ENCODE measurements at places on chromosomes 5 and 9.

- DNase-seq: no peak
These were observed 622 bp upstream of the ISL1 start for GRCh38 chr5:51382521-51383130.

- no peak for DNase-seq
These were observed 9.7 kb downstream of the FGFR4 start for GRCh38 chr5:177096162-177097015.

- no peak for DNase-seq
These were observed 98.3 kb downstream of the SUSD1 start for GRCh38 chr9:112076814-112077213.

DNA sequence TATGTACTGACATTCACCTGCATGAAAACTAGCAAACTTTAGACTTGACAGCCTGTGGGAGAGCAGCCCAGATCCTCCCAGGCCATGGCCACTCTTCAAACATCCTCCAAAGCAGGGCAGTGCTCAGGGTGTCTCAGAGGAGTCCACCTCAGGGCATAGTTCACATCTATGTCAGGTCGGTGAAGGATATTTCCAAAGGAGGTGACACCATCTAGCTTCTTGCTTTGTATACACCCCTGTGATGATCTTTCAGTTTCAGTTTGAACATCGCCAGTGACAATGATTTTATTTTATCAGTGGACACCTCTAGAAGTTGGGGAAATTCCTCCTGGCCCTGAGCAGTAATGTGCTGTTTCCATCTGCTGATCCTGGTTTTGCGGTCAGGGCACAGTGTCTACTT lies 20.1 kb downstream of the CDK20 start:
- DNase-seq: no peak

GRCh38 chr9:25733336-25733982 lies 55.2 kb upstream of the TUSC1 start:
- DNase-seq: no peak

DNA sequence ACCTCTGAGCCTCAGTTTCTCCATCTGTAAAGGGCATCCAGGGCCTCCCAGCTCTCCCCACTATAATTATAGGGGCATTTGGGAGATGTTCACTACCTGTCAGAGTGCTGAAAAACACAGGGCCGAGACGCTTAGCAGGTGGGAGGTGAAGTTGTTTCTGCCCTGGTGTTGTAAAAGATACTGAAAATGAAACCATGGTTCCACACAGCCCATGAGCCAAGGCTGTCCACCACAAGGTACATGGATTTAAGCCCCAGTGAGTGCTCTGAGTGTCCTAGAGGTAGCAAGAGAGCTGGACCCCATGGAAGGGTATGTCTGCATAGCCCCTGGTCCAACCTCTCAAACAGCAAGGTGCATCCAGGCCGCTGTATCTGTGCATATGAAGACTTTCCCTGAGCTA lies 137.5 kb downstream of the C5orf15 start:
- DNase-seq: no peak

- DNase-seq: no peak
These were observed 91.4 kb upstream of the PHYKPL start for GRCh38 chr5:178323961-178324360.

GRCh38 chr9:125650271-125650737 lies 56.7 kb downstream of the MAPKAP1 start:
- no peak for DNase-seq

GRCh38 chr9:94761481-94761880 lies 35.0 kb downstream of the AOPEP start:
- no peak for DNase-seq

- no peak for DNase-seq
These were observed 77.4 kb downstream of the ATPSCKMT start for GRCh38 chr5:10172247-10172646.

GRCh38 chr9:113720495-113720894 lies 155.6 kb upstream of the ZNF618 start:
- no peak for DNase-seq

DNA sequence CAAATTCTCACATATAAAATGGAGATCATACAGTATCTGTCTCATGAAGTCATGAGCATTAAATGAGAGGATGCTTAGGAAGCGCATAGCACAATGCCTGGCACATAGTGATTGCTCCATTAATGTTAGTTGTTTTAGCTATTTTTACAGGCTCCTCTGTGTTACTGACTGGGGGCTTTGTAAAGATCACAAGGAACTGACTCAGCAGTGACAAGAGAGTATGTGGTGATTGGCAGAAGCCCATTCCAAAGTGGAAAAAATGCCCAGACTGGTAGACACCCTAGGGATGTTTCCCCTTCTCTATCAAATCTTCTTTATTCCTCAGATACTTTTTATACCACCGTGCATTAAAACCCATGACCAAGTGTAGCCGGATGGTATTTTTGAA lies 33.5 kb downstream of the ABLIM3 start:
- DNase-seq: no peak

DNA sequence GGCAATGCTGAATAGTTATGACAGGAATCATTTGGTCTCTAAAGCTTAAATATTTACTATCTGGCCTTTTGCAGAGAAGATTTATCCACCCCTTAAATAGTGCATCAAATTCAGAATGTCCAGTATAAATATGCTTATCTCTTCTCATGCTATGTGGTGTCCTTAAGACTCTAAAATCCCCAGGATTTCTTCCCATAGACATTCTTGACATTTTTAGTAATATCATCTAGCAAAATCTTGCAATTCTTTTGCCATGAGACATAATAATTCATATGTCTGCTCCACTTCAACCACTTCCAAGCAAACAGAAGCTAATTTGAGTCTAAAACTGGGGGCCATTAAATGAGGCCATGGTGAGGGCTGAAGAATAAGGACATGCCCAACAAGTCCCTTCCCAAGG lies 1923.4 kb upstream of the CDH9 start:
- DNase-seq: no peak

- no peak for DNase-seq
These were observed 17.4 kb upstream of the RARS1 start for GRCh38 chr5:168468836-168469235.

GRCh38 chr9:138020120-138020794 lies 142.7 kb downstream of the CACNA1B start:
- no peak for DNase-seq

DNA sequence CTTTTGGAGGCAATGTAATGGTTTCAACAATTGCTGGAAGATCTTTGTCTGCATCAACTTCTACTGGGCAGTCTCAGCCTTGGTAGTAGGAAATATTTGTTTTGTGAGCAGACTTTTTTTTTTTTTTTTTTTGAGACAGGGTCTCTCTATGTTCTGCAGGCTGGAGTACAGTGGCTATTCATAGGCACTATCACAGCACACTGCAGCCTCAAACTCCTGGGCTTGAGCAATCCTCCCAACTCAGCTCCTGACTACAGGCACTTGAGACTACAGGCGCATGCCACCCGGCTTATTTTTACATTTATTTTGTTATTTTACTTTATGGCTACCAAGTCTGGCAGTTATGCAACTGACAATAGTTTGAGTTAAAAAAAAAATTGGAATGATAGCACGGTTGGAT lies 187.3 kb downstream of the SNX18 start:
- DNase-seq: no peak

- no peak for DNase-seq
These were observed 122.0 kb downstream of the GALNT10 start for GRCh38 chr5:154312576-154312975.

- DNase-seq: no peak
These were observed 199.4 kb downstream of the AUH start for GRCh38 chr9:91162311-91162710.

DNA sequence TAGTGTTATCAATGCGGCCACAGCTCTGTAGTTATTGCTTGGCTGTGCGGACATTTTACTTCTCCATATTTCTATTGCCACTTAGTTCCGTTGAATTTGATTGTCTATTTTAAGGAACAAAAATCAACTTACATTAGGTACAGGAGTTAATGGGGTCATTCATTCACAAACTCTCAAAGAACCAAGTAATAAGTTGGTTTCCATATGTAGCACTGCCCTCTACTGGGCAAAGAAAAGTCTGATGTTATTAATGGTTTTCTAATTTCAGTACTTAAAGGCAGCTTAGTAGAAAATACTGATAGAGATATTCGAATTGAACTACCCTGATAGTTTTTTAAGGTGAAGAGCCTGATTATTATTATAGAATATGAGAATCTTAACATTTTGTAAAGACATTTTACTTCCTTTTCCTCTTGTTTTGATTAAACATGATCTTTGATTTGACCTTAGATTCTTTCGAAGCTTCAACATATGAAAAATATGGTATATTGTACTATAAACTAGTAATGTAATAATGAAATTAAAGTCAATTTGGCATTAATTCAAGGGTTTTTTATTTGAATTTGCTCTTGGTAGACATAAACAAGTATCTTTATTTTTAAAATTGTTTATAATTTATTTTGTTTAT lies 119.5 kb upstream of the CTNND2 start:
- DNase-seq: no peak

- DNase-seq: no peak
These were observed 851 bp downstream of the NACC2 start for GRCh38 chr9:136093995-136094881.

DNA sequence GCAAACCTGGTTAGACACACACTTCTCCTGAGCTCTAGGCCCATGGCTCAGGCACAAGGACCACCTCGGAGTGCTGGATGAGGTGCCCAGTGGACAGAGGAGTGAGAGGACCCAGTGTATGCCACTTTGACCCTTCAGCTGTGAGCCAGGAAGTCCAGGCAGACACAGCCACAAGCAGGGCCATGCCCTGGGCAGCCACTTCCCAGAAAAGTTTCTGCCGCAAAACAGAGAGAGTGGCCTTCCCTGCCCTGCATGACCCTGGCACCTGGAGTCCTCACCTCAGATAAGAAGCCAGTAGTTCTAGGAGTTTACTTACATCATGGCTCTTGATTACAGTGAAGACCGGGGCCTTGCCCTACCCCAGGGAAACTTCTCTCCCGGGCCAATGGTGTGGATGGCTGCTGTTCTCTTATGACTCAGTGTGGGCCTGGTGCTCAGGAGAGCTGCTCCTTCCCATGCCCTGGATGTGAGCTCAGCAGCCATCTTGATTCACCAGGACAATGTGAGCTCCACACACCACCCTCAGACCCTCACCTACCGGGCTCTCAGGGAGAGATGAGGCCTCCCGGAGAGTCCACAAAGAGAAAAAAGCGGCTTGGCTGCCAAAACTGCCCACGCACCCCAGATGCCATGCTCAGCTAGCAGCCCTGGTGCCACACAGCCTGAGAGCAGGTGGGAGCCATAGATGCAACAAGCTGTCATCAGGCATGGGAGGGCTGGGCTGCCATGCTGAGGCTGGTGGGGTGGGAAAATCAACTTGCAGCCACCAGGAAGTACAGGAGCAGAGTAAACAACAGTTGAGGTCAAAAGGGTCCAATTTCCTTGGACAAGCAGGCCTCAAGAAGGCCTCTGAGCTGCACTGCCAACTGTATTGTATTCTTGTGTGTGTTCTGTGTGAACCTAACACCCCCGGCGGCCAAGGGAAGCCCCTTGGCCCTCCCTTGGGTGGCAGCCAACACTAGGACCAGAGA lies 11.7 kb upstream of the IRF1 start:
- no peak for DNase-seq

- no peak for DNase-seq
These were observed 23.3 kb upstream of the NDUFB6 start for GRCh38 chr9:32596096-32596865.

DNA sequence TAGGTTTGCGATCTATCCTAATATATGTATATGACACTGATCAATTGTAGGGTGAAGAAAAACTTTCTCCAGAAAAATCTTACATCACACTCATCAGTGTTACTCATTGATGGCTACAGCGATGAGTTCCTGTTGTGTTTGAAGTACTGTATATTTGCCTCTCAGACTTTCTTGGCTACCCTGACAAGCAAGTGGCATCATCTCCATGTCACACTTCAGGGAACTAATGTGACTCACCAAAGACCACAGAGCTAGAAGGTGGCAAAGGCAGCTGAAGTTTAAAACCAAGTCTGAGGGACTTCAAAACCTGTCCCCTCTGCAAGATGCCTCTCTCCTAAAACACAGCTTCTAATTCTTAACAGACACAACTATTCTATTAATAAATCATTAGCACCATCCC lies 451.4 kb downstream of the CTNND2 start:
- DNase-seq: no peak

DNA sequence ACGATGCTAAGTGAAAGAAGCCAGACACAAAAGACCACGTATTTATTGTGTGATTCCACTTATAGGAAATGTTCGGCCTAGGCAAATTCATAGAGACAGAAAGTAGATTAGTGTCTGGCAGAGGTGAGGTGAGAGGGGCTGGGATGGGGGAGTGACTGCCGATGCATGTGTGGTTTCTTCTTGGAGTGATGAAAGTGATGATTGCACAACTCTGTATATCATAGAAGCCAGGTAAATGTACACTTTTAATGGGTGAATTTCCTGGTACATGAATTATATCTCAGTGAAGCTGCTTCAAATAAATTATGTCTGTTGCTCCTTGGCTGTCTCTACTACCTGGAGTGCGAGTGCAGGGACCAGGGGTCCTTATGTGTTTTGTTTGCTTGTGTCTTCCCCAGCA lies 76.2 kb upstream of the PTCH1 start:
- DNase-seq: no peak

- DNase-seq: no peak
These were observed 481.1 kb downstream of the NR2F1-AS1 start for GRCh38 chr5:93099902-93100347.

- no peak for DNase-seq
These were observed 157.2 kb upstream of the PHYKPL start for GRCh38 chr5:178389796-178390195.

GRCh38 chr5:167440846-167441245 lies 850.6 kb upstream of the WWC1 start:
- DNase-seq: no peak

DNA sequence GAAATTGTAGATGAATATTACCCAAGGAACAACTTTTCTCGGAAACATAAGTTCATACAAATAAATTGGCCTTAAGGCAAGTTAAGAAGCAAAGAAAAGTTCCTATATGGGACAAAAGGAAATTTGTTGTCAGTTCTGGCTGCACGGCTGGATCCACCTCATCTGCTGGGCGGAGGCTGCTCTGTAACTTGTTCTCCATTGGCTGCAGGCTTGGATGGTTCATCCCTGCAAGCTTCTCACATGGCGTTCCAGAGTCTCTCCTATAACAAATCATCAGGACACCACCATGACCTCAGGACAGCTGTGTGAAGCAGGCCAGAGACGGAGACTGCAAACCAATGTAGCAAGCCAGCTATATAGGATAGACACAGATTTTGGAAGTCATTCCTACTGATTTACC lies 81.4 kb upstream of the DAB2 start:
- no peak for DNase-seq

DNA sequence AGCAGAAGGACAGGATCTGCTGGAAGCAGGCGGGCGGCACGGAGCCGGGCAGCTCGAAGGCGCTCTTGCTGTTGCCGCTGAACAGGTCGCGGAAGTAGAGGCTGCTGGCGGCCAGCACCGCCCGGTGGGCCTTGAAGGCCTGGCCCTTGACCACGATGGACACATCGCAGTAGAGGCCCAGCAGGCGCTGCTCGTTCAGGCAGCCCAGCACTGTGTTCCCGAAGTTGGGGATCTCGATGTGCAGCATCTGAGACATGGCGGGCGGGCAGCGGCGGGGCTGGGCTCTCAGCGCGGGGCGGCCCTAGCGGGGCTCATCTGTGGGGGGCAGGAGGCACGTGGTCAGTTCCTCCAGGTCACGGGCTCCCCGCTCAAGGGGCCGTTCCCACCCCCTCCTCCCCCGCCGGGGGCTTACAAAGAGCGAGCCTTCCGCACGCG lies 44.8 kb downstream of the NACC2 start:
- no peak for DNase-seq

GRCh38 chr9:127876764-127877562 lies 512 bp downstream of the AK1 start:
- no peak for DNase-seq

- DNase-seq: no peak
These were observed 23.4 kb downstream of the CEMIP2 start for GRCh38 chr9:71744754-71745521.

- DNase-seq: peak; percentile 6
These were observed 5.1 kb downstream of the TLN1 start for GRCh38 chr9:35726931-35727330.
